ENCODE measurements at places on chromosomes 6 and 20. TPM values are rescaled to one million over a fixed set of nuclear protein-coding genes. Genes with fewer than 3 reads are reported as not detected.

DNA sequence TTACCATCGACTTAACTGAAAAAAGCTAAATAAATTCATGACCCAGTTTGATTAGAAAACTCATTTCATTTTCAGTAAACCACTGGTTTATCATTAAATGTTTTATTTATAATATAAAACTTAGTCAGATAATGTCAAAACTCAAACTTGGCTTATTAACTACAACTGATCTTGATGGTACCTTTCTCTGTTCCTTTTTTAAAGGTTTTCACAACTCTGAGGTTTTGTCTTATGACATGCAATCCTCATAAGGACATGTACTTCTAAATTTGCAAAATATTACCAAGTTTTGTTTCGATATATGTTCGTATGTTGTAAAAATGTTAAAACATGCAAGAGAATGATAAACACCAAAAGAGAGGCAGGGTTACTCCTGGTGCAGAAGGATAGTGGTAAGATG, 82.5 kb upstream of the PDE10A start:
- H3K27ac ChIP-seq, result no peak overlapping the region
- DNase-seq, result no peak
- H3K4me1 ChIP-seq, result no peaks in the 10 kb centered on the region
- no peaks in the 10 kb centered on the region for H3K36me3 ChIP-seq

- no peak overlapping the region for H3K27ac ChIP-seq
- no peak overlapping the region for H3K4me3 ChIP-seq
- no peaks in the 10 kb centered on the region for H3K4me1 ChIP-seq
- no peaks in the 10 kb centered on the region for H3K36me3 ChIP-seq
- no peak for DNase-seq
Observed at GRCh38 chr6:112502351-112503090, 155.4 kb downstream of the RFPL4B start.

- H3K27ac ChIP-seq, result no peak overlapping the region
- H3K4me3 ChIP-seq, result no peak overlapping the region
- H3K4me1 ChIP-seq, result no peaks in the 10 kb centered on the region
- H3K27me3 ChIP-seq, result peaks cover 5% of the 10 kb centered on the region
- H3K36me3 ChIP-seq, result no peaks in the 10 kb centered on the region
- DNase-seq, result no peak
Observed at GRCh38 chr6:167673946-167674345, 152.8 kb upstream of the AFDN start.

The ZNF391 gene
- 5.7 TPM for total RNA-seq

The C2 gene
- total RNA-seq, result 2.3 TPM

All from naive thymus-derived CD4-positive, alpha-beta T cell (primary cell).